ENCODE measurements at places on chromosomes 13 and 19. TPM values are rescaled to one million over a fixed set of nuclear protein-coding genes. Genes with fewer than 3 reads are reported as not detected.

The ZNF780B gene
- 2.8 TPM for total RNA-seq

The UBL5 gene
- 614 TPM for total RNA-seq

The PRRG2 gene
- total RNA-seq: 8.2 TPM

The MAST1 gene
- 0.78 TPM for total RNA-seq

The TMEM272 gene
- total RNA-seq: not detected

The EPS8L1 gene
- total RNA-seq: 45.1 TPM

The GPR183 gene
- total RNA-seq: not detected

The IL11 gene
- 7.0 TPM for total RNA-seq

The ATP4B gene
- total RNA-seq: not detected

The SUGP1 gene
- 19.9 TPM for total RNA-seq

The ACTMAP gene
- 2.2 TPM for total RNA-seq

The CGB5 gene
- not detected for total RNA-seq

The IL12RB1 gene
- total RNA-seq: not detected

The SEMA6B gene
- not detected for total RNA-seq

The PCP2 gene
- total RNA-seq: not detected

The CYP2A7 gene
- total RNA-seq: not detected

The ANKRD10 gene
- 15.3 TPM for total RNA-seq

The AKAP11 gene
- 9.3 TPM for total RNA-seq

The CPB2 gene
- total RNA-seq: not detected

The MAP2K2 gene
- total RNA-seq: 150 TPM

The MAP1S gene
- total RNA-seq: 25.0 TPM

The FBN3 gene
- not detected for total RNA-seq

The C5AR1 gene
- not detected for total RNA-seq

The EXOC3L2 gene
- 0.38 TPM for total RNA-seq

The RPL21 gene
- total RNA-seq: 1,506 TPM

The PCDH17 gene
- not detected for total RNA-seq

The TINCR gene
- 1.1 TPM for total RNA-seq

The MAG gene
- not detected for total RNA-seq

The PNMA8A gene
- total RNA-seq: 1.2 TPM

The ZNF763 gene
- total RNA-seq: 0.61 TPM

The KLK1 gene
- not detected for total RNA-seq

The CYP2F1 gene
- not detected for total RNA-seq

The IFNL1 gene
- not detected for total RNA-seq

The ZNF283 gene
- 2.6 TPM for total RNA-seq

The FFAR1 gene
- not detected for total RNA-seq

The SNRNP70 gene
- 114 TPM for total RNA-seq

The IGFL3 gene
- 0.78 TPM for total RNA-seq

The ZNF541 gene
- not detected for total RNA-seq

The UHRF1 gene
- 49.4 TPM for total RNA-seq

The PSG11 gene
- total RNA-seq: not detected

The ZNF230 gene
- 2.2 TPM for total RNA-seq

The BICRA gene
- total RNA-seq: 6.0 TPM

The SHD gene
- total RNA-seq: not detected

The R3HDM4 gene
- 60.8 TPM for total RNA-seq

Measured in hair follicular keratinocyte (primary cell).